ENCODE measurements at places on chromosomes 12 and 14. TPM values are rescaled to one million over a fixed set of nuclear protein-coding genes. Genes with fewer than 3 reads are reported as not detected.

GRCh38 chr12:91902860-91903683, 242.6 kb downstream of the BTG1 start:
- peak; percentile 43 for DNase-seq

DNA sequence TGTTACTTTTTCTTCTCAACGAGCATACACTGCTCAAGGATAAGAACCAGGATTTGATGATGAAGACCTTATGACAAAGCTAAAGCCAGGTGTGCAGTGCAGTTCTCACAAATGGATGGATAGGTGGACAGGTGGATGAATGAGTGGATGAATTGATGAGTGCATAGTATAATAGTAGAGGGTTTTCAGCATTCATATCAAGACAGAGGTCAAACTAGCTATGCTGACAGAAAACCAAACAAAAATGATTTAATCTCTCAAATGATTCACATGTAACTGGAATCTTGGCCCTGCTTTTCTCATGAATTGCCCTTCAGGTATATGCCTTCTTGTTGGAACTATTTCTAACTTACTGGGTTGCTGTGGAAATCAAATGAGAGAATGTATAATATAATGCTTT, 240.9 kb downstream of the BCAT1 start:
- no peak for DNase-seq

- DNase-seq = no peak
Observed at GRCh38 chr12:2930865-2931264, 28.3 kb upstream of the TEAD4 start.

DNA sequence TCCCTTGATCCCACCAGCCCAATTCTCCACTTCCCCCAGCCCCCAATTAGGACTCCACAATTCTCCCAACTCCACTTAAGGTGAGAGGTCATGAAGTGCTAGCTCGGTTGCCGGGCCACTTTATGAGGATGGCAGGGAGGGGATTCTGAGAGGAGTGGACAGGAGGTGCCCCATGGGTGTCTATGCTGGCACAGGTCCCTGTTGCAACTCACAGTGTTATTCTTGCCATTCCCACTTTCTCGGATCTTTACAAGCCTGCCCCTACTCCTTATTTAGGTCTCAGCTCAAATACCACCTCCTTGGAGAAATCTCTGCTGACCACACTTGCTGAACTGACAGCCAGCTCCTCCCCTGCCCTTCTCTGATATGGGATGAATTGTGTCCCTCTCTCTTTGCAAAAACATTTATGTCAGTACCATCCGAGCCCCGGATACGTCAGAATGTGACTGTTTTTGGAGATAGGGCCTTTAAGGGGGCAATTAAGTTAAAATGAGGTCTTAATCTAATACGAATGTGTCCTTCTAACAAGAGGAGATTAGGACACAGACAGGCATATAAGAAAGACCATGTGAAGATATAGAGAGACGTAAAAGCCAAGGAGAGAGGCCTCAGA, 4.2 kb upstream of the LGALS3 start:
- no peak for DNase-seq

DNA sequence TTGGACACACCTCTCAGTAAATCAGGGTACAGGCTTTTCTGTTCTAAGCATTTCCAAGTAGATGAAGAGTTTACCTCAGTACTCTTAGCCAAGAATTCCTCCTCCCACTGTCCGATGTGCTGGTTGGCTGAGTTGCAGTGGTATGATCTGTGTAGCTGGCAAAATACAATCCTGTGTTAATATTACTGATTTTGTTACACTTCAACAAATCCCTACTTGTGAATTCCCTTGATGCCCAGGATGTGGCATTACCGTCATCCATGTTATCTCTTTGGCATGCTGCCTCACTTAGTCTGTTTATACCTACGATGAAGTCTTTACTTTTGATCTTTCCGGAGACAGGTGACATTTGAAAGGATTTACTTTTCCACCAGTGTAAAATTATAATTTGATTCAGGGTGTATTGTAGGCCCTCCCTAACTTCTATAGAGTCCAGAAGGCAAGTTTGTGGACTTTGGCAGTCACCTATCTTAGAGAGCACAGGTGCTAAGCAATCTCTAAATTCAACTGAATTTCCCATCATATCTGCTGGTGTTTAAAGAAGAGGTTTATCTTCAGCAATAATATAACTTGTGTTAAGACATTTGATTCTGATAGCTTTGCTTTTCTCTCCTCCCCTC, 10.1 kb downstream of the CCDC196 start:
- DNase-seq = no peak

DNA sequence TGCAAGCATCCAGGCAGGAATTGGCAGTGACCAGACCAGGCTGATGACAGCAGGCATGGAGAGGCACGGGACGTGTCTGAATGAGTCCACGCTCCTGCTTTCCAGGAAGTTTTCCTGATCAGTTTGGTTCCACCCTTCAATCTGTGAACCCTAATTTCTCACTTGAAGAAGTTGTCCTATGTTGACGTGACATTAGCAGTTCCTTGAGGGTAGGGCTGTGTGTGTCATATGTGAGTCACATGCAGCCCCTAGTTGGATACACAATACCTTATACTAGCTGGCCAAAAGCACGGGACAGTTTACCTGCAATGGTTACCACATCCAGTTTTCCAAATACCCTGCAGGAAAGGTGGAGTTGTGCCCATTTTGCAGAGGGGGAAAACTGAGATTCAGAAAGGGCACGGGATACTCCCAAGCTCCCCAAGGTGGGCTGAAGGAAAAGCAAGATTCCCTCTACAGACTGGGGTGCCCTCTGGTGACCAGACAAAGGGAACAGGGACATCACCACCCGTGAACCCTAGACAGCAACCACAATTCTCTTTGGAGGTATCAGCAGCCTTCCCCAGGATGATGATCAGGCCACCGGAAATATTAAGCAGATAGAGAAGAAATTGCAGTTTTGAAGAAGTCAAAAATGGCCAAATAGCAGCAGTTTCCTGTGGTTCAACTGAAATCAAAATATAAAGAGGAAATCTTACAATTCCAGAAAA, 194.5 kb downstream of the PHETA1 start:
- no peak for DNase-seq

DNA sequence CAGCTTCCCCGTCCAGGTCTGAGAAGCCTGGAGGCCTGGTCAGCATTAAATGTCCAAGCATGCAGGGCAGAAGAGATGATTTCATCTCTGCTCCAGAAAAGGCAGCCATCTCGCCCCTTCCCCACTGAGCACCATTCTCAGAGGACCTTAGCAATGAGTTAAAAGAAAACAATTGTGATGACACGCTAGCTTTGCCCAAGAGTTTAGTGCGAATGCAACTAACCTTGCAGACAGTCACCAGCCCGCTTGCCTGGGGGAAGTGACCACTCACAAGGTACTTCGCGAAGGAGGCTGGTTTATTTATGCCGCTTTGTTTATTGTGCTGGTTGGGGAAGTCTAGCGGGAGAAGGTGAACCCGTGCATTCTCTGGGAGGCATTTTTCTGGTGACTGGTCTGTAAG, 170.7 kb downstream of the RBM19 start:
- no peak for DNase-seq

GRCh38 chr14:59294662-59294992, 106.2 kb downstream of the DAAM1 start:
- DNase-seq = no peak

DNA sequence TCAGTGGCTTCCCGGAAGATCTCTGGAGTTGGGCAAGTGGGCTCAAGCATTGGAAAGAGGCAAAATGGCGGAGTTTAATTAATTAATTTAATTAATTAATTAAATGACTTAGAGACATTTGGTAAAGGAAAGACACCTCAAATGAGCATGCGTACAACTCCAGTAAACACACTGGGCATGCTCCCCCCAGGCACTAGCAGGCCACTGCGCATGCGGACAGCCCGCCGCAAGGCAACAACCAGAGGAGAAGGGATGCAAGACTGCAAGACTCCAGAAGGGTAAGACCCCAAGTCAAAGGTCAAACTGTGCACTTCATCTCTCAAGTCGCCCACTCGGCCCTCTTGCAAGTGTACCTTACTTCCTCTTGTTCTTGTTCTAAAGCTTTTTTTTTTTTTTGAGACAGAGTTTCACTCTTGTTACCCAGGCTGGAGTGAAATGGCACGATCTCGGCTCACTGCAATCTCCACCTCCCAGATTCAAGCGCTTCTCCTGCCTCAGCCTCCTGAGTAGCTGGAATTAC, 57.8 kb upstream of the PSMC1 start:
- DNase-seq = no peak

DNA sequence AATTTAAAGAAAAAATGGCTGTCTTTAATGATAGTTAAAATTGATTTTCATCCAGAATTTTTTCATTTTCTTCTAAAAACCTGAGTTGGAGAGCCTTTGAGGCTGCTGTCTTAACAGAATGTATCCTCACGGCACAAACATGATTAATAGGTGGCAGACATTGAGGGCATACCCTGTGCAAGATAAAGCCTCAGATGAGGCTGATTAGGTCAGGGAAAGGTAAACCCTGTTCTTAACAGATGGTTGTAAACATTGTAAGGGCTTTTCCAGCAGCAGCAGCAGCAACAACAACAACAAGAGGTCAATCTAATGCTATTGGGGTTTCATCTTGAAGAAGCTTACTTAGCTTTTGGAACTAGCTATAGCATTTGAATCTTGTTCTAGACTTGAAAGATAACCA, 17.4 kb downstream of the GNG2 start:
- no peak for DNase-seq

OR4M1 gene
- total RNA-seq = not detected

SDR9C7 gene
- total RNA-seq = not detected

WSCD2 gene
- not detected for total RNA-seq

All from M059J (cell line).